Karpas-422 (cell line): ENCODE measurements at places on chromosomes 7 and 10. TPM values are rescaled to one million over a fixed set of nuclear protein-coding genes. Genes with fewer than 3 reads are reported as not detected.

DNA sequence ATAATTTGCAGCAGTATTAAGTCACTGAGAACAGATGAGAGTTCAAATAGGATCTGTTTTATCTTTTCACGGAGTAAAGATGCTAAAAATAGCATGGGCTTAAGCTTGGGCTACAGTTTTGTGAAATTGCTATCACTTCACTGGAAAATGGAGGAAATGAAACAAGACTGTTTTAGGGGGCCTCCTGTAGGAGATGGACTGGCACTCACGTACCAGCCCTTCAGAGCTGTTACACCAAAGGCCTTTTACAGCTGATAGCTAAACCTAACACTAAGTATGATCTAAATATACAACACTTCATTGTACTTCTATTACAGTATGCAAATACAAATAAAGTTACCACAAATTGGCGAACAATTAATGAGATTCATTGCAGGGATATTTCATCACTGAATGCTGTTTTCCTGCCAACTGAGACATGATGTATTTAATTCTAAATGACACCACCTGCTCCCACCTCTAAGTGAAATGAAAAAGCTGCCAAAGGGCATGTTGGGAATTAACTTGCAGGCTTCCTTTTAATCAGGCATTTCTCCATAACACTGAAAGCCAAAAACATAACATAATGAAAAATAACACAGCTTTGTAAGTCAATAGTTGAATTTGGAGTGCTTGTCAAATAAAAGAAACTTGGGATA is 304.5 kb upstream of the LRRN3 start:
- no peak for DNase-seq

The MRLN gene
- total RNA-seq: 0.25 TPM in 1 of 2 replicates, not detected in the other

DNA sequence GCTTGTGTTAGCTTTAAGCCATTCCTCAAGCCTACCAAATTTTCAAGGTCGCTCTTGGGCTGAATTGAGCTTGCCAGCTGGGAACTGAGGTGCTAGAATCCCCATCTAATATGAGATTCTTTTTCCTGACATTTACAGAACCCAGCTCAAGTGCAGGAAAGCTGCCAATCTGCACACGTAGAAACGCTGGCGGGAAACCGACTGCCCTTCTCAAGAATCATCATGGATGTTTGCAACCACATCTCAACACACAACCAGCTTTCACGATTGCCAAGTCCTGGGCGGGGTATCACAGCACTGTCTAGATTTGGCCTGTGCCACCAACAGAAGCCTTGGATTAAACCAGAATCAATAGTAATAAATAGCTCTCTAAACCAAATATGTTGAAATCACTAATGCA is 203.7 kb downstream of the DIP2C start:
- DNase-seq: no peak

- DNase-seq: peak; percentile 78
These were observed 2.8 kb upstream of the LZTS2 start for GRCh38 chr10:100996678-100997359.
